ENCODE measurements at places on chromosomes 1 and 21.

GRCh38 chr1:179322557-179322956, 29.0 kb downstream of the SOAT1 start:
- no peak for DNase-seq

DNA sequence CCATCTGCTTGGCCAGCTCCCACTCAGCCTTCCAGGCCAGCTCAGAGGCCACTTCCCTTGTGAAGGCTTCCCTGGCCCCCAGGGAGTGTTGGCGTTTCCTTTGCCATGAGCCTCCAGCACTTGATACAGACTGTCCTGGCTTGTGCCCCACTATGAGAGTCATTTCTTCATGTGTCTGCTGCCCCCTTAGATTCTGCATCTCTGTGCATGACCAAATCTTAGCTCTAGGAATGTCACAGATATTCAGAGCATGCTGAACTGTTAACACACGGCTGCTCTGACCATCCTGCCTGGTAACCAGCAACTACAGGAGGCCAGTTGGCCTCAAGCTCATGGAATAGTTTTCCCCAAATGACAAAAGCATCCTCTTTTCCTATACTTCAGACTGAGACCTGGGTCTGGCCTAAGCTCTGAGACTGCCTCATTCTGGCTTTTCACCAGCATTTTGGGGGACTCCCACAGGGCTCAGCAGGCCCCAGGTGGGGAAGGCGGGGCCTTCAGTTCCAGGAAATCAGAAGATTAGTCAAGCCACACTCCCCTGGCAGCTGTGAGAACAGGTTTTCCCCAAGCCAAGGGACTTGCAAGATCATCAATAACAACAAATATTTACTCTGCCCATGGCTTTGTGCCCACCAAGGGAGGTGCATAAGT, 182.6 kb upstream of the EDN2 start:
- no peak for DNase-seq

DNA sequence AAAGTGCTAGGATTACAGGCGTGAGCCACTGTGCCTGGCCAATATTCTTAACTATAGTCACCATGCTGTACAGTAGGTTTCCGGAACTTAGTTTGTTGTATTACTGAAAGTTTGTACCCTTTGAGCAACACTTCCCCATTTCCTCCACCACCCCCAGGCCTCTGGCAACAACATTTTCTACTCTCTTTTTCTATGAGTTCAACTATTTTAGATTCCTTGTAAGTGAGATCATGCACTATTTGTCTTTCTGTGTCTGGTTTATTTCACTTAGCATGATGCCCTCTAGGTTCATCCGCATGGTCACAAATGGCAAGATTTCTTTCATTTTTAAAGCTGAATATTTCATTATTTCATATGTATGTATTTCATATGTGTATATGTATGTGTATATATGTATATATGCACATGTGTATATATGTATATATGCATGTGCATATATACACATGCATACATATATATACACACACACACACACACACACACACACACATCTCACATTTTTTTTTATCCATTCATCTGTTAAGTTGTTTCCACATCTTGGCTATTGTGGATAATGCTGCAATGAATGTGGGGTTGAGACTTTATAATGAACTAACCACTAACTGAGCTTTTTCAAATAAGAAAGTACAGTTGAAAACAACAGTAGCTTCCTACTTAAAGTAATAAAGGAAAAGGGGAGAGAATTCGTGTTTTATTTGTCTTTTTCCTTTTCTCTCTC, 256.8 kb upstream of the C1orf105 start:
- DNase-seq, result peak; percentile 68

- DNase-seq, result no peak
These were observed 60.2 kb downstream of the PCP4 start for GRCh38 chr21:39927304-39927886.

DNA sequence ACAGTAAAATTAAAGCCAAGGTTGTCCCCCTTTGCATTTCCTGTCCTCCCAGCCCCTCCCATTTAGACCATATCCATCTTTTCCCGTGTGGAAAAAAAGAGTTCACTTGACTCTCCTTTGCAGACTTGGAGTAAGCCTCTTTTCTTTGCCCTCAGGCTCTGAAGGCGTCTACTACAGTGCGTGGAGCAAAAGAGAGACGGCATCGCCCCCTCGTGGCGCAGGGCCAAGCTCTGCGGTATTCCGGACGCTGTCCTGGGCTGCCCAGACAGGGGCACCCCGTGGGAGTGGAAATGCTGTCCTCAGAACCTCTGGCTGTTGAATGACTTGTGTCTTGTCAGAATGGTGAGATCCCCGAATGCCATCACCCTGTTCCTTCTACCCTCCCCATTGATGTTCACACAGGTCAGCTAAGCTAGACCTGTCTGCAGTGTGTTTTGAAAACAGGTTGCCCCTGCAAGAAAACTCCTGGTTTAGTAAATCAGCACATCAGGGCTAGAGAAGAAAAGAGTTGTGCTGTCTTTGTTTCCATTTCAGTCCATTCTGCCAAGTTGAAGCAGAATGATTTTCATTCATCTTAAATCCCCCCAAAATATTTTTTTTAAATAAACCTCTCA, 12.3 kb upstream of the GJA8 start:
- peak; percentile 19 for DNase-seq

DNA sequence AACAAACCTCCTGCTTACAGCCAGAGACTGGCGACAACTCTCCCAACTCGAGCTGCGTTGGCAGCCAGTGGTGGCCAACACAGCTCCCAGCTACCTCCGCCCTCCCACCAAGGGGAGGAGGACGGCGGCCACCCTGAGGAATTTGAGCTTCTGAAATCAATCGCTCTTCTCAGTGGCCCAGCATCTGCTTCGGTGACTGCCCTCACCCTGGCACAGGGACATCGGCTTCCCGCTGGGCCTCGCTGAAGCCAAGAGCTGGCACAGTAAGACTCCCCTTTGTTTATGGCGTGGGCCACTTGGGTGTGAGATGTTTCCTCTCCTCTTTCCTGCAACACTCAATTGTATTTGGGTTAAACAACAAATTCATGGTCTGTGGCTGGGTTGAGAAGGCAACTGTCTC, 136.2 kb downstream of the ZBTB18 start:
- no peak for DNase-seq

GRCh38 chr1:243938208-243938607, 88.2 kb upstream of the AKT3 start:
- no peak for DNase-seq

- DNase-seq, result peak; percentile 90
These were observed 51.2 kb upstream of the ADAM30 start for GRCh38 chr1:119947468-119947867.

GRCh38 chr1:20035114-20035513, 34.9 kb upstream of the PLA2G5 start:
- DNase-seq, result no peak

DNA sequence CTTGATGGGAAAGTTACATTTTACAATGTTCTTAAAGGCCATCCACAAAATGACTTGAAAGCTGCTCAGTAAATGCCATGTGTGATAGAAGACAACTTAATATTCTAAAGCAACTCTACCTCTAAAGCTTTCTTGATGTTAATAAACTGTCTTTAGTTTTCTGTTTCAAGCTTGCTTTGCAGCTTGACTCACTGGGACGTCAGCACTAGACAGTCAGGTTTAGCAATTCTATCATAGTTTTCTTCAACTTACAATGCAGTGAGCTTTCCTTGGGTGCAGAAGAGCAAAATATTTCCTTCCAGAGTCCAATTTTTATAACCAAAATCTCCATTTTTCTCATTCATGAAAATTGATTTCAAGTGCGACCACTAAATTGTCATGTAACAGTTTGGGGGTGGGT, 273.1 kb downstream of the NTNG1 start:
- DNase-seq, result no peak

GRCh38 chr1:168792592-168793125, 63.7 kb upstream of the DPT start:
- no peak for DNase-seq

DNA sequence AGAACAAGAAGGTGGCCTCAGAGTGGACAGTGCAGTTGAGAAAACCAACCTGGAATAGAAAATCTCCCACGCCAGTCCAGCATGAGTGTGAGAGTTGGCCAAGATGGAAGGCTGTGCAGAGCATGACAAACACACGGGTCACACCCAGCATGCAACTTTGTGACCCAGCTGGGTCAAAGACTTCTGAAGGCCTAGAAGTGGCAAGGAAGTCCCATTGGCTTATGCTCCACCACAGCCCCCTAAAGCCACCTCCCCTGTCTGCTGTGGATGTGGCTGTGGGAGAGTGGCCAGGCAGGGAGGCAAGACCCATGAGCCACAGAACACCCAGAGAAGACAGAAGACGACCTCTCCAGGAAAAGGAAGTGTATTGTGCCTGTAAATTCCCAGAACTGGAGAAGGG, 13.6 kb downstream of the BATF3 start:
- DNase-seq, result no peak

DNA sequence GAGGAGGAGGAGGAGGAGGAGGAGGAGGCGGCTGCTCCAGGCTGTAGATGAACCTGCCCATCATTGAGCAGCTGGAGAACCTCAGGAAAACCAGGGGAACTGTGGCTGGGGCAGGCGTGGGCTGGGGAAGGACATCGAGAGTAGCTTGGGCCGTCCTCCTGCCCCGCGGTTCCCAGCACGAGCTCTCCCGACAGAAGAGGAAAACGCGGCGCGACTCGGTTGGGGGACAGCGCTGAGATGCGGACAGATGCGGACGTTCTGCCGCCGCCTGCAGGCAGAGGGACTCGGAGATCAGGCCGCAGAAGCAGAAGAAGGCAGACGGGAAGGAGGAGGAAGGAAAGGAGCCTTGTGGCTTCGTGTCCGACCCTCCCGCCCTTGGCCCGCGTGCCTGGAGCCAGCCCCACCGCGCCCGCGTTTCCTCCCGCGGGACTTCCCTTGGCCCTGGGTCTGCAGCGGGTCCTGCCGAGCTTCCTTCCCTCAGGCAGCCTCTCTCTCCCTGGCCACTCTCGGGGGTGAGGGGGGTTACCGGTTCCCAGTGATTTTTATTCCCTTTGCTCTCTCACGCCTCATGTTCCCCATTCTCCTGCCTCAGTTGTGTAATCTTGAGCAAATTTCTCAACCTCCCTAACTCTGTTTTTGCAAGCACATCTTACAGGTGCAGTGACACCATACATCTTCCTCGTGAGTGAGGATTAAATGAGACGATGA, 1.7 kb upstream of the TNFRSF9 start:
- peak; percentile 39 for DNase-seq

- no peak for DNase-seq
These were observed 82.9 kb downstream of the FAM78B start for GRCh38 chr1:166083887-166084286.

GRCh38 chr1:229130028-229130668, 140.8 kb upstream of the RAB4A start:
- no peak for DNase-seq

- no peak for DNase-seq
These were observed 7.9 kb downstream of the RD3 start for GRCh38 chr1:211483896-211484612.

DNA sequence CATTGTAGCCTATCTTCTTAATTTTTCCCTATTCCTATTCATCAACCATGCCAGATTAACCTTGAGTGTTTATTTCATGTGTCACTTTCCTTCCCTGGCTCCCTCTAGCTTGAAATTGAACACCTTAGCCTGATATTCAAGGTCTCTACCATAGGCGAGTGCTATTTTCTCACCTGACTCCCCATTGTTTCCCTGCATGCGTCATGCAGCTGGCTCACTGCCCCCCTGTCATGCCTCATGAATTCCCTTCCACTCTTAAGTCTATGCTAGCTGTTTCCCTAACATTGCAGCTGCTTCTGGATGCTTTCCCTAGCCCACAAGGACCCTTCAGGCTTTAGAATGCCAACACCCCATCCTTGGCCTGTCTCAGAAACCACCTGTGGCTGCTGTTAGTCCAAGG, 56.7 kb upstream of the CD1D start:
- DNase-seq, result peak; percentile 18

DNA sequence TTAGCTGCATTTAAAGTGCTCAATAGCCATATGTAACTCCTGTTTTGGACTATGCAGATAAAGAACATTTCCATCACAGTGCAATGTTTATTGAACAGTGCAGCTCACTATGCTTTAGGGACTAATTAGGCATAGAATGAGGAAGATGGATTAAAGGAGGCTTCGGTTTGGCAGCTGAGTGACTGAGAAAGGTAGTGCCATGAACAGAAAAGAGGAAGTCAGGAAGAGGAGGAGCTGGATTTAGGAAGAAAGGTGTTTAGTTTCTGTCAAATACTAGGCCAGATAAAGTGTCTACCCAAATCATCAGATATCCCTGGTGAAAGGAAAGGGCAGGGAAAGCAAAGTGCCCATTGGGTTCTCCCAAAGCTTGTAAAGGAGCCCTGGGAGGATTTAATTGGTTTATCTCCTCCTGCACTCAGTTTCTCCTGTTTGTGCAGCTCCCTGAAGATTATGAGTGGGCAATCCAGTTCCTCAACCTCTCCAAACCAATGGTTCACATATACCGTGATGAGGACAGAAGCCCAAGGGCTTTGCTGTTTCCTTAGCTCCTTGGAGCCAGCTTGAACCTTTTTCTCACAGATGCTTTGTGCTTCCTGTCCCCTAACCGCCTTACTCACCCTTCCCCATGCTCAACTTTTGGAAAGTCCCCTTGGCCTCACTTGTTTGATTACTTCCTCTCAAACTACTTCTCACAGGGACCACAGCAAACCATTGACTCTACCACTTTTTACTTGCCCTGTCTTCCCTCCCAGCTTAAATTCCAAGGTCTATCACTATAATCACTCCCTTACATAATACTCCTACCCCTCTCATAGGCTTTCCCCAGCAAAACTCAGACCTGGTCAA, 3.5 kb upstream of the RAP1A start:
- no peak for DNase-seq

GRCh38 chr21:28272272-28272992, 720.2 kb downstream of the LTN1 start:
- peak; percentile 28 for DNase-seq

All from astrocyte of the spinal cord (primary cell).